Esophagus mucosa (tissue), 1 donor: ENCODE measurements at places on chromosomes 12 and 14.

DNA sequence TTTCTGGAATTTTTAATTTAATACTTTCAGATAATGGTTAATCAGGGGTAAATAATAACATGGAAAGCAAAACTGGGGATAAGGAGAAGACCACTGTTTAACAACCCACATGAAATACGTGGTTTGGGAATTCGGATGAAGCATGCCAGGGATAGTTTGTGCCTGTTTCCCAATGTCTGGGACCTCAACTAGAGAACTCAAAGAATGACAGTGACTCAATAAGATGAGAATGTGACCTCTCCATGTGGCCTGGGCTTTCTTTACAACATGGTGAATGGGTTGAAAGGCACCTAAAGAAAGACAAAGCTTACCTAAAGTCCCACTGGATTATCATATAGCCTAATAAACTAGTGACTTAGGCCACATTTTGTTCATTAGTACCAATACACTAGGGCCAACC is 460.3 kb upstream of the LRFN5 start:
- no peak for ATAC-seq

GRCh38 chr14:100473249-100473648 is 114.0 kb downstream of the BEGAIN start:
- no peak for ATAC-seq

- no peak for ATAC-seq
These were observed 63.4 kb upstream of the DIO3 start for GRCh38 chr14:101497684-101498525.

- ATAC-seq = no peak
These were observed 161.7 kb upstream of the PARP11 start for GRCh38 chr12:4034921-4035320.

GRCh38 chr12:114287821-114288525 is 118.0 kb downstream of the TBX5 start:
- no peak for ATAC-seq

- no peak for ATAC-seq
These were observed 859.3 kb upstream of the ATXN7L3B start for GRCh38 chr12:73678335-73678734.
